ENCODE measurements at places on chromosomes 7 and 10.
A peak's percentile ranks its signal among the peaks of the same experiment; 100 is the strongest.

DNA sequence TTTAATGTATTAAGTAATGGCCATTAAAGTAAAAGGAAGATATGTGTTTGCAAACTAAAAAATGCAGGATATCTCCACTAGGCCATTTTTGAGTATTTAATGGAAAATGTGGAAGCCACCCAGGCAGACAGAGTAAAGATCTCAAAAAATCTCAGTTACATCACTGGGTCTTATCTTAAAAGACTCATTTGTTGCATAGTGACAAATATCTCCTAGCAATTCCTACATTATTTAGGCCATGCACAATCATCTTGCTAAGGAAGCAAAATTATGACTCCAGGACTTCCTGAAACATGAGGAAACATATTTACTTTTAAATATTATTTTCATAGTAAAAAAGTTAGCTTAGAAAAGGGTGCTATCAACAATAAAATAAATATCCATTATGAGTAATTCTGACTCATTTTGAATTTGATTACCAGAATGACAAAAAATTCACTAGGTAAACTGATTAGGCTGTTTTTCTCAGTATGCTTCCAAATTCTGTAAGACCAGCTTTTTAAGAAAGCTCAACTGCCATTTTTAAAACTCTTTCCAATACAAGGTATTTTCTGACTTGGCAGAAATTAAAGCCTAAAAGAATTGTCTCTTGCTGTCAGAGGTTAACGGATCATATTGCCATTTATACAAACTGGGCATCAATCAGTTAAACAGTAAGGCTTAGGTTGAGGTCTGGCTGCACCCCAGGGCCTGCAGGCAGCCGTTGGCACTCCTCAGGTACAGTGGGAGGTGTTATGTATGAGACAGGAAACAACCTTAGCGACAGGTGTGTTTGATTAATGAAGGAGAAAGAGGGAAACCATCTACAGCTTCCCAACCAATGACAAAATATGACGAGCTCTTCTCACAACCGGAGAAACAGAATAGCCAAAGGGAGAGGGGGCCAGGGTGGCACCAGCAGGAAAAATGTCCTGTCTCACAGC, 31.8 kb downstream of the PCLO start:
- no peak for DNase-seq

DNA sequence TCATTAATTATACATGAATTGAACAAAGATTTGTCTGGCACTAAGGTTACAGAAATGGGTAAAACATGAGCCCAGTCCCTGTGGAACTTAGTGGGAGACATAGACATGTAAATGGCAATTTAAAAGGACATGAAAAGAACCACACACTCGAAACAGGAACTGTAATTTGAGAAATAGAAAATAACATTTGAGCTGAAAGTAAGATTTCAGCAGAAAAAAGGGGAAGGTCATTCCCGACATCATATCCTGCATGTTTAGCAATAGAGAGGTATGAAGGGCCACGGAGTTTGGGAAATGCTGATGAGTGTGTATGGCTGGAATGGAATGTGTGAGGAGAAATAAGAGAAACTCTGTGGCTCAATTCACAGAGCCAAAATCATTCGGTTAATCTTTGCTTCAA, 175.4 kb upstream of the AHR start:
- DNase-seq, result no peak

- DNase-seq, result no peak
Observed at GRCh38 chr10:22022257-22023032, 18.9 kb upstream of the DNAJC1 start.

DNA sequence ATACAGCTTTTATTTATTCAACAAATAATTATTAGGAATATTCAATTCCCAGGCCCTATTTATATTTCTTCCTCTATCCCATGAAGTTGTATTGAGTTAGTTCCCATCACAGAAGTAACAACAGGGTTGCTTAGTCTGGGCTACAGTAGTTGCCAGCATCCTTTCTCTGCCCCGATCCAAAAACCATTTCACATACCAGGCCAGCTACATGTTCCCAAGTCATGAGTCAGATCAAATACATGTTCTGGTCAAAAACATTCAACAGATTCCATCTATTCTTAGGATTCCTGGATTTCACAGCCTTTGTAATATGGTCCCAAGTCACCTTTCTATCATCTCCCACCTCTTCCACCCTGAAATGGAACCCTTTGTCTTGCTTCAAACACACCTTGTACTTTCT, 91.6 kb downstream of the RAB11FIP2 start:
- no peak for DNase-seq

DNA sequence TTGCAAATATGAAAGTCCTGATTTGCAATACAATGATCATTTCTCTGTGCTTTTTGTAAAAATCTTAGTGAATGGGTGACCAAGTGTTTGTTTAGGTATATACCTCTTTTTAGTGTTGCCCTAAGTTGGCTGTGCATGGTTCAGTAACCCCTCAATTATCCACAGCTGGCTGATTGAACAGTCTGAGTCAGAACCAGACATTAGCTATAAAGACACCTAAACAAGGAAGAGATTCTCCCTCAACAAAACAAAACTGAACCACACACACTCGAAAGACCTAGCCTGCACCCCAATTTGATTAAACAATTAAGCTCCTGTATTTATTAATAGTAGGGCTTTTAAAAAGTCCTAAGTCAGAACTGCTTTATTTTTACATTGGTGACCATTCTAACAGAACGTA, 2.8 kb downstream of the RSBN1L start:
- DNase-seq, result no peak

GRCh38 chr10:72503241-72503640, 122.6 kb downstream of the MICU1 start:
- no peak for DNase-seq

DNA sequence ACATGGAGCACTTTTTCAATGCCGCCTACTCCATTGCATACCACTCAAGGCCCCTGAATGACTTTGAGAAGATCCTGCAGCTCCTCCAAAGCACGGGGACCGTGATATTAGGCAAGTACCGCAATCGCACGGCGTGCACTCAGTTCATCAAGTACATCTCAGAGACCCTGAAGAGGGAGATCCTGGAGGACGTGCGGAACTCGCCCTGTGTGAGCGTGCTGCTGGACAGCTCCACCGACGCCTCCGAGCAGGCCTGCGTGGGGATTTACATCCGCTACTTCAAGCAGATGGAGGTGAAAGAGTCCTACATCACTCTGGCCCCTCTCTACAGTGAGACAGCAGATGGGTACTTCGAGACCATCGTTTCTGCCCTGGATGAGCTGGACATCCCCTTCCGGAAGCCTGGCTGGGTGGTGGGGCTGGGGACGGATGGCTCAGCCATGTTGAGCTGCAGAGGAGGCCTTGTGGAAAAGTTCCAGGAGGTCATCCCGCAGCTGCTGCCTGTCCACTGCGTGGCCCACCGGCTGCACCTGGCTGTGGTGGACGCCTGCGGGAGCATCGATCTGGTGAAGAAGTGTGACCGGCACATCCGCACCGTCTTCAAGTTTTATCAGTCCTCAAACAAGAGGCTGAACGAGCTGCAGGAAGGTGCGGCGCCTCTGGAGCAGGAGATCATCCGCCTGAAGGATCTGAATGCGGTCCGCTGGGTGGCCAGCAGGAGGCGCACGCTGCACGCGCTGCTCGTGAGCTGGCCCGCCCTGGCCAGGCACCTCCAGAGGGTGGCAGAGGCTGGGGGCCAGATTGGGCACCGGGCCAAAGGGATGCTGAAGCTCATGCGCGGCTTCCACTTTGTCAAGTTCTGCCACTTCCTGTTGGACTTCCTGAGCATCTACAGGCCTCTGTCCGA, 12.7 kb upstream of the ATP6V0E2 start:
- peak; percentile 53 for DNase-seq

DNA sequence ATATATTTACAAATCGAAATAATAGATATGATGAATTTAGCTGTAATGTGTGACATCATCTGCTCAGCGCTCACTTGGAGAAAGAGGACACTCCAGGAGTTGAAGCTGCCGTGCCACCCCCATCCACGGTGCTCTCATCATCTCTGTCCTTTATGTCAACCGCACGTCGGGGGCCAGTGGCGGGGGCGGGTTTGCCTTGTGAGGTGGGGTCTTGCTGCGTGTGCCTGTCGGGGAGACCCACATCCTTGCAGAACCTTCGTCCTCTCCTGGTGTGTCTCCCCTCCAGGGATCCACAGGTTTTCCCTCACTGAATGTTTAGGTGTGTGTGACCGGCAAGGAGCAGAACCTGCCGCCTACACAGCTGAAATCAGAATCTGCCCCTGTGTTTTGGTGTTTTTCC, 71.6 kb downstream of the INPP5A start:
- DNase-seq, result no peak

GRCh38 chr10:129652021-129652420, 185.0 kb downstream of the MGMT start:
- no peak for DNase-seq

GRCh38 chr10:3850999-3851937, 66.3 kb upstream of the KLF6 start:
- DNase-seq, result no peak

- no peak for DNase-seq
Observed at GRCh38 chr10:58157076-58157766, 110.5 kb downstream of the IPMK start.

DNA sequence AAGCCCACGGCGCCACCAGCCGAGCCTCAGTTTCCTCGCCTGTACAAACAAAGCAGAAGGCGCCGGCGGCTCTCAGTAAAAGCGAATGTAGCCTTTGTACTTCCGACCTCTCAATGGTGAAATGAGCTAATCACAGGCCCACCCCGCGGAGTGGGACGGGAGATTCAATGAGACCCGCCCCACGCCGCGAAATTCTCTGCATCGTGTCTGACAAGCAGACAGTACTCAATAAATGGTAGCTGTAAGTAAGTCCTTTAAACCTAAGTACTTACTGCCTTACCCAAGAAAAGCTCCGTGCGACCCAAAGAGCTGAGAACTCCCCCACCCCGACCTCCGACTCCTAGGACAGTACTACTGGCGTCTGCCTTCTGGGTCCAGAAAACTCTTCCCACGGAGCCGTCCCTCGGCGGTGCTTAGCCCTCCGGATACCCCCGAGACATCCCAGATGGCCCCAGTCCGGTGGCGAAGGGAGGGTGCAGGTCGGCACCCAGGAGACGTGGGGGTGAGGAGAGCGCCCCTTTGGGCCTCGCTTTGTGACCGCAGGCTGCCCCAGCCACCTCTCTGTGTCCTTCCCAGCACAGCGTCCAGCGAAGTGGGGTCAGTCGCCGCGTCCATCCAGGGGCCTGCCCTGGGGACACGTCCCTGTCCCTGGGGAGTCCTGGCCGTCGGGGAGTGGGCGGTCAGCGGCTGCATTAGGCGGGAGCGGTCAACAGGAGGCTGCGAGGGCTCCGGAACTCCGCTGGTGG, 972 bp upstream of the CXCL12 start:
- no peak for DNase-seq

GRCh38 chr7:36207451-36208291, 54.6 kb downstream of the EEPD1 start:
- DNase-seq, result no peak

GRCh38 chr7:136857573-136857972, 10.9 kb upstream of the CHRM2 start:
- no peak for DNase-seq

- DNase-seq, result no peak
Observed at GRCh38 chr10:110059925-110060324, 52.1 kb downstream of the ADD3 start.

DNA sequence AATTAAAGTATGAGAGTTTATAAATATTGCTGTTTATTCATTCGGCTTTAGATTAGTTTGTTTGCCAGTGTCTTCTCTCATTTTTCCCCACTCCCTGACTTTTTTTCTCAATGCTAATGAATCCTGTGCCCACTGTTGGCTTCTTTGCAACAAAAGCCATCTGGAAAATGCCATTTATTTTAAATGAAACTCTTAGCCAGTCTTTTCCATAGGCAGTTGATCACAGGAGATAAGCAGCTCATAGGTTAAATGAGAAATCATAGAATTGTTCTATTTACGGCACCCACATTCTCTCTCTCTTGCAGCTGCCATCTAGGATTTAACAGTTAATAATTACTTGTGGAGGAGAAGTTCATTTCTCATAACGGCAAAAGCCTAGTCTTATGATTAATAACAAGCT, 249.3 kb upstream of the POM121L12 start:
- no peak for DNase-seq

GRCh38 chr7:22447762-22448161, 52.2 kb downstream of the STEAP1B start:
- no peak for DNase-seq

DNA sequence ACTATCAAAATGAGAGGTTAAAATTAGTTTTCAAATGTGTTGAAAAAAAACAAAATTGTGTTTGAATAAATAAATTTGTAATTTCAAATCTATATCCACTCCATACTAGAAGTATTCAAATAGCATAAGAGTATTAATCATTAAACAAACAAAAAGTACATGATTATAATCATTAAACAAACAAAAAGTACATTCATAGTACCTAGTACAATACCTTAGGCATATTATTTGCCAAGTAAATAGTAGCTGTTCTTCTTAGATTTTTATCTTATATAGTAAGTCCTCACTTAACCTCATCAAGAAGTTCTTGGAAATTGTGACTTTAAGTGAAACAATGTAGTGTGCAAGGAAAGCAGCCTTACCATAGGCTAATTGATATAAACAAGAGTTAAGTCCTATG, 349.3 kb upstream of the VWC2 start:
- no peak for DNase-seq

GRCh38 chr7:2205036-2205780, 27.5 kb downstream of the MAD1L1 start:
- no peak for DNase-seq

GRCh38 chr7:11951909-11952308, 119.9 kb upstream of the THSD7A start:
- DNase-seq, result no peak

DNA sequence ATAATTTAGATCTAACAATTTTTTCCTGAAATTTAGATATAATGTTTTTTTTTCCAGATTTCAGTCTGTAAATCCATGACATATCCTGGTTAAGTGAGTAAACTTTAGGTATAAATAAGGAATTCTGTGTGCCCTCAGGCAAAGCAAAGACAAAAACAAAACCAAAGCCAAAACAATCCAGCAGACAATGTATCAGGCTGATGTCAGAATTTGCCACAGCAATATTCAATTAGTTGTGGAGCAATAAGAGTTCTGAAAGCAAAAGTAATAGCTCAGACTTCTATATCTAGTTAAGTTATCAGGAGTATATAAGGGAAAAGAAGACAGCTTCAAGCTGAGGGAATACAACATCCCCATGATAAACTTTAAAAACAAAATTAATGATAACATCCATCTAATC, 82.0 kb downstream of the MKX start:
- DNase-seq, result no peak

DNA sequence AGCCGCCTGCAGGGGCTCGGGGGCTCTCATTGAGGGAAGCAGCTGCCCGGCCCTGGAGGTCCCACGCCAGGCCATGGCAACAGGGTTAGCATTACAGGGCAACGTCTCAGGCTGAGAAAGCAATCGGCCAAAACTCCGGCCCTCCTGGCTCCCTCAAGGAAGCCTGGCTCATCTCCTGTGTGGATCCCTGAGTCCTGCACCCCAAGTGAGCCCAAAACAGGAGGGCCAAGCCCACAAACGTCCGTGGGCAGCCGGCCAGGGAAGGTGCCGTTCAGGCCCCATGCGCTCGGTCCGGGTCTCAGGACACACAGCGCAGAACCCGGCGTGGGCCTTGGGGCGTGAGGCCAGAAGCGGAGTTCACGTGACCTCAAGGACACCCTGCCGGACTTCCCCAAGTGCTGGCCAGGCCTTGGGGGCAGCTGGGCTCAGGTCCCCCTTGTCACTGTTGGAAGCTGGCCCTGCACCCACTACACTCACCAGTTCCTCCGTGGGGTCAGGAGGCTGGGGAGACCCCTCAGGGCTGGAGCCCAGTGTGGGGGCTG, 8.0 kb upstream of the PWWP2B start:
- DNase-seq, result no peak

GRCh38 chr7:2851497-2851896, 7.4 kb upstream of the GNA12 start:
- DNase-seq, result no peak

All from endothelial cell (in vitro differentiated cells).